ENCODE measurements at places on chromosomes 5 and 9.

GRCh38 chr5:82544004-82544403, 265.9 kb upstream of the RPS23 start:
- DNase-seq, result no peak

DNA sequence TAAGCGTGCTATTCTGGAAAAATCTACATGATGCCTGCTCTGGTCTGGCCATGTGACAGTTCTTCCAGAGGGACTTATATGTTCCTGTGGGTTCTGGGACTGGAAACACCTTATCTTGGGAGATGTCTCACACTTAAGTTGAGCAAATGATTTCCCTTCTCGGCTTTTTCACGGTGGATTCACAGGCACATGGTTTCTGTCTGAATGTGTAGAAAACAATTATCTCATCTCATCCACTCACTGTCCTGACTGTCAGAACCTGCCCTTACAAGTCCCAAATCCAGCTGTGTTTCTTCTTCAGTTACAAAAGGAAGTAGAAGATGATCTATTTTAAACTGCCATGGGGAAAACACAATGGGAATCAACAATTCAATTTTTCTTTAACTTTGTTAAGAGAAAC, 184.0 kb downstream of the SYK start:
- no peak for DNase-seq

- DNase-seq, result no peak
Measured at GRCh38 chr5:119123280-119123679, 52.4 kb downstream of the DMXL1 start.

DNA sequence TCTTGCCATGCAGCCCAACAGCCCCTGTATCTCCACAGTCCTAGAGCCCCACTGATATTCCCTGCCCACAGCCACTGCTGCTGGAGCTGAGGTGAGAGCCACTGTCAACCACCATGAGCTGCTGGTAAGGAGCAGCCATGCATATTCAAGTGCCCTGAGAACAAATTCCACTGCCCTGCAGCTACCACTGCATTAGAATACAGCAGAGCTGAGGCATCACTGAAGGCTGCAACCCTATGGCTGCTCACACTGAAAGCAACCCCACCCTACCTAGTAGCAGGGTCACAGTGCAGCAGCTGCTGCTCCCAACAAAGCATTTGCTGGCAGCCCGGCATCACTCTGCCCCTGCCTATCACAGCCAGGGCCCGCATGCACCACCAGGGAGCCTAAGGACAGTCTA, 68.6 kb downstream of the SKIC3 start:
- no peak for DNase-seq

DNA sequence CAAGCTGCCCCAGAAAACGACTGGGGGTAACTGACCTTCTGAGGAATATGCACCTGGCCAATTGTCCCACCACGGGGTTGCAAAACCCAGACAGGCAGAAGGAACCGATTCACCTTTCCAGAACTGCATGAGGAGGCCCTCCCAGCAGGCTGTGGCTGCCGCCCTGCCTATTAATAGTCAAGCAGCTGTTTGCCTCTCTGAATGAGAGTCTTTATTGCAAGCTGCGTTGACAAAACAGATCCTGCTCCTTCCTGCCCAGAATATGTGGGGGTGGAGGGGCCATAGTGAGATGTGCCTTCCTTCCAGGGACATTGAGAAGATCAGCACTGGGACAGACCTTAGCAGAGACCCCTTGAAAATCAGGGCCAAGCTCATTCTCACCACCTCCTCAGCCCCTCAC, 18.3 kb upstream of the TCOF1 start:
- no peak for DNase-seq

DNA sequence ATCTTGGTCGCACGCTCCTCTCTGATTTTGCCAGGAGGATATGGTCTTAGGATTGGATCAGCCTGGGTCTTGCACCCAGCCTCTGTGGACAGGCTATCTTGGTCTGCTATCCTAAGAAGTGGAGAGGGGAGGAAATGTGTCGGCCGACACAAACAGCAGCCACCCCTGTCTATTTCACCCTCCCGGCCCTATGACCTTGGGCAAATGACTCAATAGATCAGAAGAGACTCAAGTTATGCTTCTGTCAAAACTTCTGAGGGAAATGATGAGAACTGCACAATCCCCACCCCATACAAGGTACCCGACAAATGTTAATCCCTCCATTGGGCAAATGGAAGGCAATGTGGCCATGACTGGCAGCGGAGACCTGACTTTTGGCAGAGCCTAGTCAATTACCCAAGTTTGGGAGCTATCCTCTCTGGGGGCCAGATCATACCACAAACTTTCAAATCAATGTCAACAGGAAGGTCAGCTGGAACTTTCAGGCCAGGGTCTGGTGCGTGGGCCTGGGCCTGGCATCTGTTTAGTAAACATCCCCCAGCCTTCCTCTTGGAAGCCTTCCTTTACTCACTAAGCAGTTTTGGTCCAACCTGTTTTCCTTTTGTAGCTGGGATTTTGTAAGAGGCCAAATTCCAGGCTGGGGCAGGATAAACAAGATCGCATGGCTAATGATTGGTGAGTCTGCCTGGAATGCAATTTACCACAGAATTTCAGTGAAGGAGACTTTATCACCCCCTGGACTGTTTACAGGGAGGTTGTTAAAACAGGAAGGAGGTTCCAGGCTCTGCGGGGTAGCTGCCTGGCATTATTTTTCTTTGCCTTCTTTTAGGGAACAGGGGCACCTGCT, 64.2 kb upstream of the CPEB4 start:
- DNase-seq, result no peak

DNA sequence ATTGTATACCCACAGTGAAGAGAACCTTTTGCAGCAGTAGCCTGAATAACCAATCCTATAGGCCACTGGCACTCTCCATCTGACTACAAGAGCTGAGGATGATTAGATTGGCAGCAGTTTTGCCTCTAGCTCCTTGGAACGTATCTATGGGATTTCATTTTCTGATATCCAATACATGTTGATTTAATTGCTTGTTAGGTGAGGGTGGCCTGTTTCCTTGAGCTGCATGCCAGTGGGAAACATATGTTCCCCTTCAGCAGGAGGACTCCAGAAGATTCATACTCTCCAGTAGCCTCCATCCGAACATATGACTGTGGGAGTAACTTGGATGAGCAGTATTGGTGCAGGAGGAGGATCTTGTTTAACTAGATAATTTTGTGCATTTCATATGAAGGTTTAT, 51.5 kb downstream of the GCNT1 start:
- no peak for DNase-seq

DNA sequence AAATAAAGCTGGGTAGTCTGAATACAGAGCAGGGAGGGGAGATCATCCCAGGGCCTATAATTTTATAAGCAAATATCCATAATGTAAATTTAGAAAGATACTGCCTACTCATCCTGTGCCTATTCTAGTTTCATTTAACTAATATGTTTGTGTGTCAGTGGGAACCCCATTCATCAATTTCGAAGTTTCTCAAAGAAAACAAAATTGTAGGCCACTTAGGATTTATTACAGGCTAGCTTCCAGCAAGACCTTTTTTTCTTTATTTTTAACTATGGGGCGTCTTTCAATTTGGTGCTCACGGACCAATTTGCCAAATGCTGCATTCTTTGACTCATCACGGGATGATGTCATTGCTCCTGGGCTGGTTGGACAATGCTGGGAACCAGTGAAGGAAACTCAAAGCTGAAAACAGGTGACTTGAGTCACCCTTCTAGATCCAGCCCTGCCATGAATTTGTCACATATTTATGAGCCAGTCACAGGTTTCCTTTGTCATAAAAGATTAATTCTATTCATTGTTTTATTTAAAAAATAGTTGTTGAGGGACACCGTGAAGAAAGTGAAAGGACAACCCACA, 13.4 kb downstream of the PCSK5 start:
- DNase-seq, result peak; percentile 79

GRCh38 chr5:171957591-171958251, 48.7 kb downstream of the FBXW11 start:
- DNase-seq, result no peak

DNA sequence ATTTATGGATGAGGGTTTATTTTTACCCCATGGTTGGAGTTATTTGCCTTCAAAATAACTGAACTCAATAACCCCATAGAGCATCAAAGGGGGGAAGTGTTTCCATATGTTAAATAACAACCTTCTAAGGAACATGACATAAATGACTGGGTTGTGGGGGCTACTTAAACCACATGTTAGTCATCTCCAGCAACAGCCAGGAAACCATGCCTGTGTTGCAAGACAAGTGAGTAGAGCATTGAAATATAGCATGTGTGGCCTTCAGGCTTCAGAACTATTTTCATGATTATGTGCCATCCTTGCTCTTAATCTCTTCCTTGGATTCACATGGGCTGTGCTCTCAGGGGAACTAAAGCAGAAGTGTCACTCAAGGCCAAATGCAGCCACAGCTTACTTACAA, 431.2 kb downstream of the AGTPBP1 start:
- DNase-seq, result no peak

DNA sequence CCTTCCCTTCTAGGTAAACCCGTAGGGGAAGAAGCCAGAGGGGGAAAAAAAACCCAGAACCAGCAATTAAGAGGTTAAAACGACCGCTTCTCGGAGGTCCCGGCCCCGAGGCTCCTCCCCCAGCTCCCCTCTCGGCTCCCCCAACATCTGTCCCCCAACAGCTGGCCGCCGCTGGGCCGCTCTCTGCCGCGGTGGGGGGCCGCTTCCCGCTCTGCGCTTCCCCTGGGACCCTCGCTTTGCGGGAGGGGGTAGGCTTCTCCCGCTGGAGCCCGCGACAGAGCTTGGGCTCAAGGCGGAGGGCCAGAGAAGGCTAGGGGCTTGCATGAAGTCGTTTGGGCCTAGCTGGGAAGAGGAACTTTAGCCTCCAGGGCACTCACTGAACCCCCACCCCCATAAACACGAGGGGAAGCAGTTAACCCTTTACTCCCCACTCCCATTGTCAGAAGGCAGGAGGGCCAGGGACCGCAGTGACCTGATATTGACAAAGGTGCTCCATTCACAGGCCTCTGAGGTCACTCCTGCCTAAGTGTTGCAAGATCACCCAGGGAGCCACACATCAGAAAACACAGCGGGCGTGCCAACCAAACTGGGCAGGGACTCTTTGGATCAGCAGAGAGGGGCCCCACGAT, 7.5 kb downstream of the LHX6 start:
- DNase-seq, result no peak

- DNase-seq, result no peak
Measured at GRCh38 chr5:163773226-163773625, 267.8 kb downstream of the MAT2B start.

DNA sequence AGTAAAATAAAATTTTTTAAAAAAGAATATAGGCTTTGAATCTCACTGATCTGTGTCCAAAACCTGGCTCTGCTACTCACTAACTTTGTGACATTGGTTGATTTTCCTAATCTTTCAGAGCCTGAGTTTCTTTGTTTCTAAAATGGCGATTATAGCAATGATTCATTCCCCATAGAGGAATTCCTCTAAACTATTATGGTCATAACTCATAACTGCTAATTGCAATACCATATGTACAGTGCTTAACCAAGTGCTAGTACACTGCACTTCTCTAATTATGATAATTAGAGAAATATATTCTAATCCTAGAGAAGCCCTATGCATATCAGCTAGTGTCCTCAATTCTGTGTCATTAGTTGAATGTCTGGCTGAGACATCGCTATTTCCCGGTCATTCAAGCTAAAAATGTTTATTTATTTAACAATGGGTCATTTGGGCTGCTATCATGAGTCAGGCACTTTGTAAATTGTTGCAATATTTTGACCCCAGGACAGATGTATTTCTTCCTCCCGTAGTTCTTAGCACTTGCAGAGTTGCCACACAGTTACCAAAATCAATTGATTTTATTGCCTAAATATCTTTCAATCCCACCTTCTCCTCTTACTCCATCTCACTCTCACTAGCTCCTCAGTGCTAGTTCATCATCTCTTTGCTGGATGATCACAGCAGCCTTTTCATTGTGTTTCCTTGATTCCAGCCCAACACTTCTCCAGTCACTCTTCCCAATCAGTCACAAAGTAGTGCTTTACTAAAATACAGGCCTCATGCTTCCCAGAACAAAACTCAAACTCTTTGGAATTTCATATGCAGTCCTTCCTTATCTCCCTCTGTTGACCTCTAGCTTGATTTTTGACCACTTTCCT, 200.9 kb upstream of the PAPPA start:
- no peak for DNase-seq

DNA sequence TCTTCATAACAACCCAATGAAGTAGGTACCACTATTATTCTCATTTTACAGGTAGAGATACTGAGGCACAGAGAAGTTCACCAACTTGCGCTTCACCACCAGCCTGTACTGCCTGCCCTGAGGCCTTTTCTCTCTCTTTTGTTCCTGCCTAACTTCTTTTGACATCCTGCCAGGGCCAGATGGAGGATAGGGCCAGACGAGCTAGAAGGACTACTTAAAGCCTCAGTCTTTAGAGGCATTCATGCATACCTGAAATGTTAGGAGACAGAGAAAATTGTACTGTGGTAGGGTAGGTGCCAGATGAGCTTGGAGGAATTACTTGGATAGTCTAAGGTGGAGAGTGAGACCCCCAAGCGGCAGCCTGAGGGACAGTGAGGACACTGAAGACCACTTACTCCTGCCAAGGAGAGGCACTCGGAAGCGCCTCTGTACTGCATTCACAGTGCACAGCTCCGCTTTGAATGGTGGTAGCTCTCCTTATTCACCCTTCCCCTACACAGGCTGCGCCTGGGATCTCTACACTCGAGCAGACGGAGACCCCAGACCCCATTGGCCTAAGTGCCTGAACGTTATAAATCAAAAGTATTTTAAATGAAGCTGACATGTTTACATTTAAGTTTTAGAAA, 6.2 kb upstream of the ORM1 start:
- no peak for DNase-seq

DNA sequence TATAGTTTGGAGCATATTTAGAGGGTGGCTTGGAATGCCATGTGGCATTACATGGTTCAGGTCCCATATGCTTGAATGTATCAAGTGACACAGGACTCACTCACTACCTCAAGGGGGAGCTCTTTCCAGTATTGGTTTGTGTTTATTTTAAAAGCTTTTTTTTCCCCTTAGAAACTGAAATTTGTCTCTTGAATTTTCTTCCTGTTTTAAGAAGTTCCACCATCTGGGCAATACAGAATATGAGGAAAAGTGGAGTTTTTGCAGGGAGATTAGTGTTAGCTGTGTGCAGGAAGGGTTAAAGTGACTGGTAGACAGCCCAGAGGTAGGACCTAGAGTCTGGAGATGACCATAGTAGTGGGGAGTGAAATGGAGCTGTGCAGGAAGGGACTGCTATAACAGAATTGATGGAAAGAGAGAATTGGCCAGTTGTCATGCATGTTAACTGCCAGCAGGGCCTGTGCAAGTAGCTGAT, 36.6 kb downstream of the CTNNA1 start:
- DNase-seq, result peak; percentile 50

DNA sequence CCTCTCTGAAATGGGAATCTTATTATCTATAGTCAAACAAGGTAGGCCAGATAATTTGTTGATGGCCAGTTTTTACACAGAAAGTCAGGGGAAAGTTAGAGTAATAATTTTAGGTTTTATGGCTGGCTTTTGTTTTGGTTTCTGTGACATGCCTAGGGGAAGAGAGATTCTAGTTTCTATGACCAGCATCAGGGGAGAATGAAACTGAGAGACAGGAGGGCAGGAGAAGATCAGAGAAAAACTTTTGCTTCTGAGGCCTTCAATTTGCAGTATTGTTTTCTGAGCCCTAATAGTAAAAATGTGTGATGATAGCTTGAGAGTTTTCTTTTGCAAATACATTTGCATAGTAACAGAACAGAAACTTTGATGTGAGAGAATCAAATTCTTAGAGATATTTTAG, 564.3 kb downstream of the ZNF608 start:
- DNase-seq, result no peak
